ENCODE measurements at places on chromosomes 6 and 20.

DNA sequence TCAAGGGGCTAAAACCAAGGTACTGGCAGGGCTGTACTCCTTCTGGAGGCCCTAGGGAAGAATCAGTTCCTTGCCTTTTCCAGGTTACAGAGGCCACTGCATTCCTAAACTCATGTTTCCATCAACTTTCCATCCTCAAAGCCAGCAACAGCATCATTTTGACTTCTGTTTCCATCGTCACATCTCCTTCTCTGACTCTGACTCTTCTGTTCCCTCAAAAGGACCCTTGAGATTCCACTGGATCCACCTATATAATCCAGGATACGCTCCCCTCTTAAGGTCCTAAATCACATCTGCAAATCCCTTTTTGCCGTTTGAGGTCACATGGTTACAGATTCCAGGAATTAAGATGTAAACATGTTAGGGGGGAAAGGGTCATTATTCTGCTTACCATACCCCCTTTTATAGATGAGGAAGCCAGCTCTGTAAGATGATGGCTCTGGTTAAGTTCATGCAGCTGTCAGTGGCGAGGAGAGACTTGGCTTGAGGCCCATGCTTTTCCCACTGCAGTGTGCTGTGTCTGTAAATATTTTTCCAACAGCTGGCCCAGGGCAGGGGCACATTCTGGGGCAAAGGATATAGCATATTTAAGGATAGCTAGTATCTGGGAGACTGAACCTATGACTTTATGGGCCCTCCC, 114.6 kb downstream of the TNFRSF21 start:
- DNase-seq, result no peak

- no peak for DNase-seq
Observed at GRCh38 chr20:17634661-17635331, 47.2 kb downstream of the RRBP1 start.

DNA sequence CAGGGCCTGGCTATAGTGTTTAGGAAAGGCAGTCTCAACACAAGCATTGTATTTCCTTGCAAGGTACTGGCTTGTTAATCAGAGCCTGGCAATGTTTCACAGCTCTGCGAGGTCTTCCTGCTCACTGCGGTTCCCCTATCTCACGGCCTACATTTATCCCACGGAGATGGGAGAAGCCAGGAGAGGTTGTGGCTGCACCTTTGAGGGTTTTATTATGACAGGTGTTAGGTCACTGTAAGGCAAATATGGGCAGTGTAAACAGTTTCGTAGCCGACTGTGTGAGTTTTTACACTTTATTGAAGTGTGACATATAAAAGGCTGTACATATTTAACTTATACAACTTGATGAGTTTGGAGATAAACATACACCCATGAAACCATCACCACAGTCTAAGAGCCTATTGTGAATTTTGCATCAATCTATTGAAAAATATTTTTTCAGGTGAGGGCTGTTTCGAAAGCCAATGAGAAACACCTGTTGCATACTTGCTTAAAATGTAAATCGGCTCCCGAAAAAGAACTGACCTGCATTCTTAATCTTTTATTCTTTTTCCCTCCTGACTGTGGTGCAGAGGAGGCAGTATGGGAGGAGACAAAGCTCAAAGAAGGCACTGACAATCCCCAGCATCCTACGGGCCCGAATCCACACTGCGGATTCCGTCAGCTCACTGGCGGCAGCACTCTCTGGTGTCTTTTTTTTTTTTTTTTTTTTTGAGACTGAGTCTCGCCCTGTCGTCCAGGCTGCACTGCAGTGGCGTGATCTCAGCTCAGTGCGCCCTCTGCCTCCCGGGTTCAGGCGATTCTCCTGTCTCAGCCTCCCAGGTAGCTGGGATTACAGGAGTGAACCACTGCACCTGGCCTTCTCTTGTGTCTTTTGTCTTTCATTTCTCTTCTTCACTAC, 7.5 kb upstream of the RBM38 start:
- DNase-seq, result no peak

GRCh38 chr6:15614277-15614676, 48.6 kb downstream of the DTNBP1 start:
- no peak for DNase-seq

DNA sequence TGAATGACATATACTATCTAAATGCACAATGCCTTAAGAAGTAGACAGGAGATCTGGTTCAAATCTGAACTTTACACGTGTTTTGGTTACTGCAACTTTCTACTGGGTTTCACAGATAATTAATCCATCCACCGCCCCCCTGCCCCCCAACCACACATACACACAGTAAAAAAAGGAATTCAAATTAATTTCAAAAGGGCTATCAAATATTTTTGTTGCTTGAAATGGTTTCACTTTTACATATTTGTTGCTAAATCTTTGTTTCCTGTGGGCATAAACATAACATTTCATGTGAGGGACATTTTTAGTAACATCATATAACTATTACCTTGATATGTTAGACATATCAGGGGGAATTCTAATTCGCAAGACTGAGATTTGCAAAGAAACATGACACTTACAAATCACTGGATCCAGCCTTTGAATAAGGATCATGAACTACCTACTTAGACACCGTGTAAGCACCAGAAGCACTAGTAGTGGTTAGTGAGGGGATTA, 7.5 kb downstream of the NEDD9 start:
- DNase-seq, result no peak

- DNase-seq, result no peak
Observed at GRCh38 chr6:14873101-14873500, 372.8 kb upstream of the JARID2 start.
